ENCODE measurements at places on chromosomes 7 and 10. TPM values are rescaled to one million over a fixed set of nuclear protein-coding genes. Genes with fewer than 3 reads are reported as not detected.

The DPY19L1 gene
- 25.3 TPM for total RNA-seq

The GBF1 gene
- 39.0 TPM for total RNA-seq

The TBXAS1 gene
- 5.3 TPM for total RNA-seq

The KIAA1217 gene
- total RNA-seq: 5.6 TPM

The IKZF1 gene
- not detected for total RNA-seq

The OR6B1 gene
- total RNA-seq: not detected

Data from epithelial cell of alveolus of lung (primary cell).